ENCODE measurements at places on chromosomes 11 and 22. TPM values are rescaled to one million over a fixed set of nuclear protein-coding genes. Genes with fewer than 3 reads are reported as not detected.

Gene MMP3
- not detected for total RNA-seq

Gene APLNR
- under 0.01 TPM for total RNA-seq

Gene C22orf31
- not detected for total RNA-seq

Gene TSPAN32
- 92.6 TPM for total RNA-seq

Gene MS4A4A
- total RNA-seq: 1.1 TPM

Gene DDIAS
- total RNA-seq: 4.0 TPM
